ENCODE measurements at places on chromosomes 16 and 17.

DNA sequence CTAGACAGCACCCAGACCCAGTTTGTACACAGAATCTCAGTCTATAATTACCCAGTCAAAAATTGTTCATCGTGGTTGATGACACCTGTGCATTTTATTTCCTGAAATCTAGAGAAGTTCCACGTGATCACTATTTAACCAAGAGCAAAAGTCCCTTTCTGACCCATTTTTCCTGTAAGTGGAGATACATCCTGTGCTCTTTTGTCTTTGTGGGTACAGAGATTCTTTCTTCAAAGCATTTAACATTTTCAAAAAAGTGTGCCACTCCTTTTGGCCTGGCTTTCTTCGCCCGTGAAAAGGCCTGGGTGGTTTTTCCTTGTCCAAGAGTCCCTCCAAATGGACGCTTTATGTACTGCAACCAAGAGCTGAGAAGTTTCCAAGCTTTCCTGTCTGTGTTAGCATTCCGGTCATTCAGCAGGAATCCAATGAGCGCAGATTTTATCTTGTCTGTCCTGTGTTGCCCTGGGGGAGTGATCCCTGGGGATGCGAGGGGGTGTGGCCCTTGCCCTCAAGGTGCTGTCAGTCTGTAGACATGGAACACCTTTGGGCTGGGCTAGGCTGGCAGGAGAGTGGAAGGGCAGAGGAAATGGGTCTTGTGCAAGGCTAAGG lies 161.1 kb upstream of the CACNG5 start:
- peak; percentile 49 for DNase-seq
- H3K4me3 ChIP-seq, result peak overlapping the region; percentile 45
- peaks cover 36% of the 10 kb centered on the region for H3K4me1 ChIP-seq
- peak overlapping the region; percentile 93 for H3K27ac ChIP-seq
- peaks cover 2% of the 10 kb centered on the region for H3K36me3 ChIP-seq

- H3K27ac ChIP-seq, result no peak overlapping the region
- no peak overlapping the region for H3K4me3 ChIP-seq
- H3K4me1 ChIP-seq, result no peaks in the 10 kb centered on the region
- DNase-seq, result no peak
These were observed 248.2 kb downstream of the NTN1 start for GRCh38 chr17:9269350-9270035.

DNA sequence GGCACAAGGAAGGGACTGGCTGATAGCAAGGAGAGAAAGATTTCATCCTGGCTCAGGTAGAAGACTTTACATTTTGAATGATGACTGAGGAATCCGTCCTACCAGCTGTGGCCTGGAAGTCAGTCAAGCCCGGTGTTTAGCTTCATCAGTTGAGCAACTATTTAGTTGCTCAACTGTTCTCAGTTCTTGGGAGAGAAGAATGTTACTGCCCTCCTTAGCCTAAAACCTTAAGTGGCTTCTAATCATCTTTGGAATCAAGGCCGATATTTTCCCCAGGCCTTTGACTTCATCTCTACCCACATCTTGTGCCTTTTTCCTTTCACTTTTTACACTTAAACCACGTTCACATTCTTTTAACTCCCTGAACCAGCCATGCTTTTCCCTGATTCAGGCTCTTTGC lies 17.3 kb upstream of the RBL2 start:
- no peaks in the 10 kb centered on the region for H3K27me3 ChIP-seq
- H3K27ac ChIP-seq, result peak overlapping the region; percentile 0
- no peak for DNase-seq
- H3K4me3 ChIP-seq, result no peak overlapping the region
- no peaks in the 10 kb centered on the region for H3K36me3 ChIP-seq

- peaks cover 6% of the 10 kb centered on the region for H3K4me1 ChIP-seq
- H3K4me3 ChIP-seq, result no peak overlapping the region
- H3K27me3 ChIP-seq, result no peaks in the 10 kb centered on the region
- no peak for DNase-seq
- peaks cover 8% of the 10 kb centered on the region for H3K36me3 ChIP-seq
- H3K27ac ChIP-seq, result no peak overlapping the region
These were observed 119.4 kb upstream of the METRNL start for GRCh38 chr17:82959990-82960418.

DNA sequence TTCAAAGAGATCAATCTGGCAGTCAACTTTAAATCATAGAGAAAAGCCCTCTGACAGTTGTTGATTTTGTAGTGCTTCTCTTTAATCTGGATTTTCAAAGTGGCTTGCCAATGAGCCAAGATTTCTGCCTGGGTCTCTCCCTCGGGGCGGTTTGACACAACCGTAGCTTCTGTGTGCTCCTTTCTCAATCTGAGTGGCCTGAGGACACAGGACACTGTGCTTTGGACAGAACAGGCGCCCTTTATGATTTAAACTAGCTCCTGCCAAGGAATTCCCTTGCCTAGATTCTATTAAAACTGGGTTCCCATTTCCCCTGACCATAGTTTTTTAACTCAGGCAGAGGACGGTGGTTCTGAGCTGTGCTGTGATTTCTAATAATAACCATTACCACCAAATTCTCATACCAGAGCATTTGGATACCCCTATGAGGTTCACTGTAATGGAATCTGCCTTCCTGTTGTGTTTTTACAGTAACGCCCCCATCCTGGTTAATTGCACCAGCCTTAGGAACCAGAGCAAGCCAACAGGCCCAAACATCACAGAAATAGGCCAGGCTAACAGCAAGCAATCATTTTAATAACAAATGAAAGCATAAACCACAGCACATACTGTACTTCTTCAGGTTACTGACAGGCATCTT lies 4.0 kb downstream of the ZFHX3 start:
- no peak overlapping the region for H3K4me3 ChIP-seq
- H3K36me3 ChIP-seq, result no peaks in the 10 kb centered on the region
- H3K4me1 ChIP-seq, result peaks cover 1% of the 10 kb centered on the region
- no peak for DNase-seq
- H3K27ac ChIP-seq, result no peak overlapping the region

DNA sequence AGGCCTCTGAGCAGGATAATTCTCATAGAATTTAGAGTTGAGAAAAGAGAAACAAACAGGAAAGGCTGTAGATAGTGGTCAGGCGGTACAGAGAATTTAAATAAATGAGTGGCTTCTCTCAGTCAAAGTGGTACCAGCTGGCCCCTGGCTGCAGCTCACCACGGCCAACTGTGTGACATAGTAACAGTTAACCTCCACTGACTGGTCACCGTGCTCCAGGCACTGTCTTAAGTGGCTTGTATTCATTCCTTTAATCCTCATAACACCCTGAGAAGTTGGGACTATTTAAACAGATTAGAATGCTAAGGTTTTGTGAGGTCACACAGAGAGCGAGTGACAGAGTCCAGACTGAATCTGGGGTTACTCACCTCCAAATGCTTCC lies 108.9 kb downstream of the GNAO1 start:
- no peak for DNase-seq
- H3K27ac ChIP-seq, result no peak overlapping the region
- peaks cover 6% of the 10 kb centered on the region for H3K4me1 ChIP-seq
- no peak overlapping the region for H3K4me3 ChIP-seq
- no peaks in the 10 kb centered on the region for H3K27me3 ChIP-seq

- no peak for DNase-seq
- H3K36me3 ChIP-seq, result no peaks in the 10 kb centered on the region
- H3K27ac ChIP-seq, result no peak overlapping the region
- no peak overlapping the region for H3K4me3 ChIP-seq
These were observed 58.9 kb downstream of the NOS2 start for GRCh38 chr17:27741361-27741861.

DNA sequence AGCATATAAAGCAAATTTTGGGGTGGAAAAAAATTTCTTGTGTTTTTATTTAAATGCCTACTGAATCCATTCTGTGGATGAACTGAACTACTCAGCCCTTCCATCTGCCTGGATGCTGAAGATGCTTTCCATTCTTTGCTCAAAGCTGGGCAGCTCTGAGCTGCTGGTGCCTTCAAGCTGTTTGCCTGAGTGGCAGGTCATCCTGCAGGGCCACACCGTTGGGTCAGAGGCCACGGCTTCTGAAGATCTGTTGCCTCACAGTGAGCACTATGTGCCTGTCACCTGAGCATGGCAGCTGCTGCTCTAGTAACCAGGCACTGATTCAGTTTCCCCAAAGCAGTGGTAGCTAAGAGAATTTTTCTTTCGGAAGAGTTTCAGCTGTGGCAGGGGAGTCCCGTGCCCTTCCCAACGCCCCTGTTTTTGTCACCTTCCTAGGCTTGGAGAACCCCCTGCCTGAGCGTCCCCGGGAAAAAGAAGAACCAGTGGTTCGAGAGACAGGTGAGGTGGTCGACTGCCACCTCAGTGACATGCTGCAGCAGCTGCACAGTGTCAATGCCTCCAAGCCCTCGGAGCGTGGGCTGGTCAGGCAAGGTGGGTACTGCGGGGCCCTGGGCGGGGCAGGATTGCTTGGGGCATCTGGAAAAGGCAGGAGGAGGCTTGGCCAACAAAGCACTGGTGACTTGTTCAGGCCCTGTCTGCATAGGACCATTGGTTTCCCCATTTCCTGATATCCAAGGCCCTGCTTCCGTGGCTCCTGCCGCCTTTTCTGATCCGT lies 8.5 kb downstream of the PLK1 start:
- peaks cover 29% of the 10 kb centered on the region for H3K36me3 ChIP-seq
- H3K4me3 ChIP-seq, result no peak overlapping the region
- no peaks in the 10 kb centered on the region for H3K4me1 ChIP-seq
- DNase-seq, result no peak

DNA sequence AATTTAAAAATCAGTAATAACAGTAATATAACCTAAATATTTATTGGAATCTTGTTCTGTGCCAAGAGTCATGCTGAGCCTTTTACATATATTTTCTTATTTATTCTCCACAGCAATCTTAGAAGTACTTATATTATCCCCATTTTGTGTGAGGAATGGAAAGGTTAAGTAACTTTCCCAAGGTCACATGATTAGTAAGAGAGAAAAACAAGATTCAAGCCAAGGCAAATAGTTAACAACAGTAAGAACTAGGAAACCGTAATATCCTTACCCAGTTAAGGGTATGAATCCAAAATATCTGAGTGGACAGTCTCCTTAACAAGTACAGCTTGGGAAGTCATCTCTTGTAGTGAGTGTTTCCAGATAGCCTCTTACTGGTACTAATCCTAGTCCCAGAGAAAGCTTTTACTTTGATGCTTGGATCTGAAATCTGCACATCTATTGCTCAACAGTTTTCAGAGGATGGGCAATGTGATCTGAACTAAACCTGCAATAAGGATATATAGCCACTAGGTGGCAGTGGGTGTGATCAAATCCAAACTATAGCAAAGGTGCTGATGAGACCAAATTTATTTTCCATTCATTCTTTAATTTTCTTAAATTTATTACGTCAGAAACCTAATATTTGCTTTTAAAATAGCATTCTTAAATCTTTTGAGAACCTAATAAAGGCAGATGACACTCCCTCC lies 23.3 kb downstream of the SHISA6 start:
- DNase-seq, result no peak
- H3K27ac ChIP-seq, result no peak overlapping the region
- no peaks in the 10 kb centered on the region for H3K36me3 ChIP-seq

- H3K4me1 ChIP-seq, result peaks cover 5% of the 10 kb centered on the region
- no peak for DNase-seq
- peaks cover 2% of the 10 kb centered on the region for H3K36me3 ChIP-seq
- no peak overlapping the region for H3K4me3 ChIP-seq
- no peak overlapping the region for H3K27ac ChIP-seq
These were observed 156.5 kb downstream of the RGS9 start for GRCh38 chr17:65293584-65294180.

GRCh38 chr17:7184091-7184488 lies 4.9 kb upstream of the ASGR1 start:
- DNase-seq, result no peak
- H3K27ac ChIP-seq, result no peak overlapping the region
- H3K36me3 ChIP-seq, result no peaks in the 10 kb centered on the region
- H3K4me1 ChIP-seq, result peaks cover 6% of the 10 kb centered on the region
- no peaks in the 10 kb centered on the region for H3K27me3 ChIP-seq
- H3K4me3 ChIP-seq, result no peak overlapping the region

DNA sequence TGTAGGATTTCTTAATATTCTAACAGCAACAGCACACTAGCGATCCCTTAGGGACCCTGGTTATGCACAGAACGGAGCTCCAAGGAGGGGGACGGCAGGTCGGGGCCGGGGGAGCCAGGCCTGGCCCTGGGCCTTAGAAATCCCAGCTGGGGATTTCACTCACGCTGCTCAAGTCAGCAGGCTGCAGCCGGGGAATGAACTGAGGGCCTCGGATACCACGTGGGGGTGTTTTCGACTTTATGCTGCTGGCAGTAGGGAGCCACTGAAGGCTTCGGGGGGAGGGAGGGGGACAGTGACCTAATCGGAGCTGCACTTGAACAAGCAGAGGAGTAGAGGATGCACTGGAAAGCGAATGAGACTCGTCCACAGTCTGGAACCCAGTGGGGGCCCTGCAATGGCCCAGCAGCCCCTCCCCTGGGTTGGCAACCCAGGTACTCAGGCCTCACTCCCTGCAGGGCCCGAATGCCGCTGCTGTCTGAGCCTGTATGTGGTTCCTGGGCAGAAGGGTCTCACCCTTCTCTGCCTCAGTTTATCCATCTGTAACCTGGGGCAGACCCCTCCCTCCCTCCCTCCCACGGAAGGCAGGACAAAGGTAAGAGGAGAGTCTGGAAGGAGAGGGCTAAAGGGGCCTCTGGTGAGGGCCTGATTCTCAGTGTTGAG lies 53.7 kb downstream of the RPH3AL start:
- H3K4me3 ChIP-seq, result no peak overlapping the region
- peaks cover 3% of the 10 kb centered on the region for H3K36me3 ChIP-seq
- no peak for DNase-seq

Data from effector memory CD8-positive, alpha-beta T cell (primary cell).